ENCODE measurements at places on chromosomes 4 and X. TPM values are rescaled to one million over a fixed set of nuclear protein-coding genes. Genes with fewer than 3 reads are reported as not detected.

PAGE5 gene
- total RNA-seq, result not detected

KLHL4 gene
- total RNA-seq, result 0.74 TPM

OTC gene
- total RNA-seq, result 0.58 TPM

SPARCL1 gene
- 292 TPM for total RNA-seq

ARHGAP6 gene
- 3.1 TPM for total RNA-seq

GATA1 gene
- total RNA-seq, result not detected
